ENCODE measurements at places on chromosomes 6 and 20.
A peak's percentile ranks its signal among the peaks of the same experiment; 100 is the strongest.

DNA sequence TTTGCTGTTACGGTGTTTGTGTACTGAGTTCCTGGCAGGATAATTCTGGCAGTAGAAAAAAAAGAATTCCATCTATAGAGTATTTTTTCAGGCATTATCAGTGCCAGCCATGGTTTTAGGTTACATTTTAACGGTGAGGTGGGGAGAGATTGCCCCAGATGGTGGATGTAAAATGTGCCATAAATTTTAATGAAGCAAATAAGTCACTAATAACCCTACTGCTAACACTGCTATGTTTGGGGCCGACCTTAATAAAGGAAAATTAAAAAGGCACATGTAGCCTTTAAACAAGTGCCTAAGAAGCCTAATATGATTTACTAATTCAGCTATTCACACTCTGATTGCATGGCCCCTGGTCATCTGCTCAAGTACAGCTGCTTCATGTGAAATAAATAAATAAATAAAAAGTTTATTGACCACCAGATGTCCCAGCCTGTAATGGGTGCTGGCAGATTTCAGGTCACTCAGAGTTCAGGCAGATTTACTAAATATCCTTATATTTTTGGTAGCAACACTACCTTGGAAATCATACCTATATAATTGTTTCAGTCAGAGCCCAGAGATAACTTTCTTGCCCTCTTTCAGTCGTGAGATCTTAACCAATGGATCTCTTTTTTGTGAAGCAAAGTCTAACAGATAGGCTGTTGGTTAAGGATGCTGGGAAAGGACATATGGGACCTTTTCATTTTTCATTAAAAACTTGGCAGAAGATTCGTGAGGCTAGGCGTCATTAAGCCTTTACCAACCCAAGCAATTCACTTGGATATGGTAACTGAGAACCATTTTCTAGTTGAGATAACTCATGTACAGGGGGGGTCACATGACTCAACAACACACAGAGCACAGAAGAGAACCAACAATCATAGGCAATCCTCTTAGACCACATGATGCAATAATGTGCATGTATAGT, 495.0 kb upstream of the NRSN1 start:
- no peak for DNase-seq

- DNase-seq = no peak
These were observed 100.5 kb upstream of the EDN1 start for GRCh38 chr6:12189661-12190060.

GRCh38 chr6:72022830-72023229, 136.5 kb downstream of the RIMS1 start:
- no peak for DNase-seq

DNA sequence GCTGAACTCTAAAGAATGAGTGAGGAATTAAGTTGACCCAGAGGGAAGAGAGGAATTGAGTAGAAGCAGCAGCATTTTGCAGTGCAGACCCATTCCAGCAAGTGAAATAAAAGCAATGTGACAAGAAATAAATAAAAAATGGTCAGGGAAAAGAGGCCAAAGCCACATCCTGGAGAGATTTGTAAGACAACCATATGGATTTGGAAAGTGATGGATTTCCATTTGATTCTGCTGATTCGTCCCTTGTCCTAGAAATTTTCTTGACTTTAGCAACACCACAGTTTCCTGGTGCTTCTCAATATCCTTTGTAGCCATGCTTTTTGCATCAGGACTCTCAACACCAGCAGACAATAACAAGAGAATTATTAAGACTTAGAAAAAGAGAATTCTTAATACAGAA, 29.8 kb downstream of the ANKEF1 start:
- no peak for DNase-seq

GRCh38 chr6:167781066-167781767, 45.5 kb upstream of the AFDN start:
- peak; percentile 48 for DNase-seq

DNA sequence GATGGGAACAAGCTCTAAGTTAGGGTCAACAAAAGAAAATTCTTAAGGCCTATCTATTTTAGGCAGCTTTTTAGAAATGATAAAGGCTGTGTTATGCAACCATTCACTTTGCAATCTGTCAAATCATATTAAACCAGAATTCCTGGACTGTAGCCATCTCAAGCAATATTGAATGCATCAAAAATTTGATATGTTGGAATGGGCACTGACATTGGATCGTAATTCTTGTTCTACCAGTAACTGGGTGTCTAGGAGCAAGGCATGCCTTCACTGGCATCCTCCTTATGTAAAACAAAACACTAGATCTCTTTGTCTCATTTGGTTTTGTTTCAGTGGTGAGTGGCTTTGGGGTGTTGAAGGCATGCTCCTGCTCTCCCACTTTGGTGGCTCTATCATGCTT, 145.6 kb downstream of the JARID2 start:
- no peak for DNase-seq

- DNase-seq = no peak
These were observed 126.2 kb upstream of the RNF24 start for GRCh38 chr20:4141291-4142240.

DNA sequence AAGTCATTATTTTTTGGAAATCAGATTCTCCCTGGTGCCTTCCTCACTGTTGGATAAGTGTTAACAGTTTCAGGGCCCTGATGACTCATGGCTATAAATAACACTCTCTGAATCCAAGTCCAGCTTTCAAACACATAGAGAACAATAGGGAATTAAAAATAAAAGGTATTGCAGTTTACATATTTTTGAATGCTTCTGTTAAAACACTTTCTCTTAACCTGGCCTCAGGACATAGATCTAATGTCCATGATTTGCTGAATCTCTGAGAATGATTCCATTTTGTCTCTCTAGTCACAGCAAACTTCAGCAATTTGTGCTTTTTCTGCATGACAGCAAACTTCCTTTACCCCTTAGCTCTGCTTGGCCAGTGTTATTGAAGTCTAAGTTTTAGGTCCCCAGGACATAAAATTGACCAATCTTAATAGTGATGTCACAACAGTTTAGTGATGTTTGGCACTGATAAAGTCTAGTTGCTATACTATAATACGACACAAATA, 1192.4 kb upstream of the CITED2 start:
- DNase-seq = no peak

DNA sequence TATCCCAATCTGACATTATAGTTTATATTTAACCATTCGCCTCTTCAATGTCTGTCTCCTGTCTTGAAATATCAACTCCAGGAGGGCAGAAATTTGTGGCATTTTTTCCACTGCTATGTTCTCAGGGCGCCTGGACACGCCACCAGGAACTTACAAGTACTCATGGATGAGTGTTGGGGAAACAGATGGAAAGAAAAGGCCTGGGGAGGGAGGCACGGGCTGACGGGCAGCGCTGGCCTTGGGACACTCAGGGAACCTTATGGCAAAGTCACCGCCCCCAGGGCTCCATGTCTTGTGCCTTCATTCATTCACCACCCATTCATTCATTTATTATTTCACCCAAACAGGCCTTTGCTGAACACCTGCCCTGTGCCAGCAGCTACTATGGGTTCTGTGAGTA, 222.9 kb downstream of the PREX1 start:
- peak; percentile 54 for DNase-seq

GRCh38 chr6:17318435-17319165, 37.4 kb downstream of the RBM24 start:
- no peak for DNase-seq

- no peak for DNase-seq
These were observed 1024.3 kb upstream of the EYS start for GRCh38 chr6:66731310-66731709.

GRCh38 chr6:40710626-40711330, 123.6 kb upstream of the LRFN2 start:
- DNase-seq = no peak

DNA sequence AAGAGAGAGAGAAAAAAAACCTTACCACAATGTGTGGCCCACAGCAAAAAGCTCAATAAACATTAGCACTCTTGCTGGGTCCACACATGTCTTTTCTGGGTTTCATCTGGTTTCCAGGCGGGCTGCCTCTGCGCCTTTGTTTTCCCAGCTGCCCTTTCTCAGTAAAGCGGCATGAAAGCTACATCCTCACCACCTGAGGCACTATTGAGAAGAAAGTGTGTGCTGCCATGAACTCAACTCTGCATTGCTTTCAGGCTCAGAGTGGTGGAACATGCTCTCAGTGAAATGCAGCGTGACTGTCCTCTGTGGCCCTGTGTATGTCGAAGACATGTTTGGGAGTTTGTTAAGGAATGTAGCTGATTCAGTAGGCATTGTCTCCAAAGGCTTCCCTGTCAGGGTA, 102.3 kb downstream of the LYRM2 start:
- no peak for DNase-seq

- no peak for DNase-seq
These were observed 7.4 kb downstream of the GMEB2 start for GRCh38 chr20:63619505-63619904.

- peak; percentile 45 for DNase-seq
These were observed 66.9 kb downstream of the PYGB start for GRCh38 chr20:25314497-25315417.

- no peak for DNase-seq
These were observed 719.6 kb downstream of the DOK5 start for GRCh38 chr20:55194947-55195346.

GRCh38 chr6:122092366-122092765, 307.1 kb upstream of the HSF2 start:
- DNase-seq = no peak

GRCh38 chr20:13930281-13930680, 60.1 kb downstream of the SEL1L2 start:
- no peak for DNase-seq

DNA sequence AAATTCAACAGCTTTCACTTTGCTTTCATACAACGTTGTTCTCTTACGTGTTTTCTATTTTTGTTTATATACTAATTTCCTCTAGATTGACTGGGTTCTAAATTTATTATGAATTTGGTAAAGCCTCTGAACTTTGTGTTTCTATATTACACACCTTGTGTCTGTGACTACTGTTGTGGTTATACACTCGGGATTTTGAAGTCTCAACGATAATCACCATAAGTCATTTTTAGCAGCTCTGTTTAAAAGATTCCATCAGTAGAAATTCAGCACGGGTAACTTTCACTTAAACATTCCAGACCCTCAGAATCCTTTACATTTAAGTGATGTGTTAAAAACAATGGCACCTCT, 31.8 kb upstream of the HBS1L start:
- DNase-seq = no peak

- DNase-seq = no peak
These were observed 5.6 kb upstream of the IFNGR1 start for GRCh38 chr6:137224799-137225198.

DNA sequence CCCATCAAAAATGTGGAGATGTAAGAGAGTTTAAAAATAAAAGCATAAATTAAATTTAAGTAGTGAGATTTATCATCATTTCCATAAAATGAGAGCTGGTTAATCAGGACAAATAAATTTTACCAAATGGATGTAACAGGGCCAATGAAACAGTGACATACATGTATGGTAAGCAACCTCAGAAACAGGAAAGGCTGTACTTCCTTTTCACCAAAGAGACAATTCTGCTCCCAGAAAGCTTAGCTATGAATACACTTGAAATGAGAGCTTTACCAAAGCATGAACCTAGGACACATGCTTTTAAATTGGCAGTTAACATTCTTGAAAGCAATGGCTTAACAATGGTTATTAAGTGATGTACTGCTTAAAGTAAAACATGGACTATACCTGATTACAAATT, 12.1 kb upstream of the UBE2J1 start:
- no peak for DNase-seq

DNA sequence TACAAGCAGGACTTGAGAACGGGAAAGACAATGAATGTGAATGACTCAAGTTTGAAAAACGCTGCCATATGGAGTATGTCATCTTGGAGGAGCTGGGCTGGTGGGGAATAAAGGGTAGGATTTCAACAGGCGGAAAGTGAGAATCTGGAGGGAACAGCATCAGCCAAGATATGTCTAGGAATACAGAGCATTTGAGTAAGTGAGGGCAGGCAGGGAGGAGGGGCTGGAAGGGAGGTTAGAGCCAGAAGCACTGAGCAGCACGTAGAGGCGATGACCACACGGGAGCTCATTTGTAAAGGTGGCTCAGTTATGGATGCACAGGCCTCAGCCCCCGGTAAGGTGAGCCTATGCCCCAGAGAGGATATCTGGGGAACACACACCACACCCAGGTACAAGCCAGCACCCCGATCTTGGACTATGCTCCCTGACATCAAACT, 115.1 kb downstream of the ZMYND8 start:
- DNase-seq = no peak

GRCh38 chr6:15044146-15044882, 201.6 kb upstream of the JARID2 start:
- no peak for DNase-seq

DNA sequence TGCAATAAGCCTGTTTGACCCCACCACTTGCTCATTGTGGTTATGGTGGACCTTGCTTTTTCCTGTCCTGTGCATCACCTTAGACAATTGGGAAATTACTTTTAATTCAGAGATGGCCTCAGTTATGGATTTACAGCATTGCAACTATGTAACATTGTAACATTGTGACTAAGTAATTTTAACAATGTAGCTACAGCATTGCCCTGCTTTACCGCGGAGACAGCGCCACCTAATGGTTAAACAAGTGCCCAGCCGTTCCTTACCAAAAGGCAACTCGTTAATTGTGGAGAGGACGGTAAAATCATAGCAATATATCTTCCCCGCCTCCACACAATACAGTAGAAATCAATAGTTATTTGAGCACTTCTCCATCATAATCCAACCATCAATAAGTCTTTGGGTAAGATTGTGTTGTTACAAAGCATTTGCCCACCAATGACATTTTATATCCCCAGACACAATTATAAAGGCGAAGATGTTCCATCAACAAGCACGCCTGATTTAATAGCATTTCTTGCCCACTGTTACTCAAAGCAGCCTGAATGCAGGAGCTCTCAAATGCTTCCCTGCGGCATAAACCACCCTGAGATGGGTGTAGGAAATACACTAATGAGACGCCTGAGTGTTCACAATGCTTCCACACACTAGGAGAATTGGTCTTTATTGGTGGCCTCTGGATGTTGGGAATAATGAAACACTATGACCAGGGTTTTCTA, 93.7 kb downstream of the PROKR2 start:
- no peak for DNase-seq

- no peak for DNase-seq
These were observed 100.8 kb downstream of the TULP4 start for GRCh38 chr6:158413028-158413427.

- DNase-seq = no peak
These were observed 7.9 kb downstream of the ZDHHC14 start for GRCh38 chr6:157388924-157389323.

DNA sequence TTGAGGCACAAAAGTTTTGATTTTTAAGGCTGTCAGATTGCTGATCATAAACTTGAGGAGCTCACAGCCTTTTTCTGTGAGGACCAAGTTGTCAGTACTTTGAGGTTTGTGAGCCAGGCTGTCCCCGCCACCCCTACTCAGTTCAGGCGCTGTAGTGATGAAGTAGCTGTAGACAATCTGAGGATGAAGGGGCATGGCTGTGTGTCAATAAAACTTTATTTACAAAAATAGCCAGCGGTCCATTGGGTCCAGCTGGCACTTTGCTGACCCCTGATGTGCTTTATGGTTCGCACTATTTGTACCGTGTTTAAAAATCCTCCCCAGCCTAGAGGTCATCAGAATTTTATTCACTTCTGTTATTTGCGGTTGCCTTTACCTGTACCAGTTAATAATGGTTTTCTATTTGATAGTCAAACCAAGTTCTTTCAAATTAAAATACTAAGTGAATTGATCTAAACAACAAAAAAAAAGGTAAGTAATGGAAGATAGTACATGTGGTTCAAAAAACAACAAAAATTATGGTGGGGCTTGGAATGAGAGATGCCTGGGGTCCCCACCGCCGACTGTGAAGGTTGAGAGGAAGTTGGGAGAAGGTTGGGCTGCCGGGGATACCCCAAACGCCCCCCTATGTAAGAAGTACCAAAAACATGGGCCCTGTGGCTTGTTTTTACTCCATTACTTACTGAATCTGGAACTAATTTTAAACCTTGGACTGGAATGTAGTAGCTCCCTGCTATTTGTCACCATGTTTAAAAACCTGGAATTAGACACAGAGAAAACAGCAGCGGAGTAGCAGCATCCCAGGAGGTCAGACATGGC, 123.6 kb downstream of the SYCP2 start:
- peak; percentile 13 for DNase-seq
